HT-29 (cell line): ENCODE measurements at places on chromosomes 12 and 14.

DNA sequence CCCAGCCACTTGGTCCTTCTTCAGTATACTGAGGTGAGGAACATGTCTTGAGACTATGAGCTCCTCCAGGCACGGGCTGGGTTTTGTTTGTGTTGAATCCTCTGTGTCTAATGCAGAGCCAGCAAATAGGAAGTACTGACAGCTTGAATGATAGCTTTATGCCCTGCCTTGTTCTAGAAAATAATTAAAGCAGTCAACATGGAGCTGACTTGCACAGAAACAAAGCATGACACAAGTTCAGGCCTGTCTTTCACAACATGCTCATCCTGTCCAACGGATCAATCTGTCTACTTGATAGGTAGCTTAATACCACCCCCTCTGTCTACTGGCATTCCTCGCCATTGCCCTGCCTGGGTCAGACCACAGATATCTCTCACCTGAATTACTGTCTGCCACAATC lies 140.9 kb downstream of the ESRRB start:
- no peak for DNase-seq

DNA sequence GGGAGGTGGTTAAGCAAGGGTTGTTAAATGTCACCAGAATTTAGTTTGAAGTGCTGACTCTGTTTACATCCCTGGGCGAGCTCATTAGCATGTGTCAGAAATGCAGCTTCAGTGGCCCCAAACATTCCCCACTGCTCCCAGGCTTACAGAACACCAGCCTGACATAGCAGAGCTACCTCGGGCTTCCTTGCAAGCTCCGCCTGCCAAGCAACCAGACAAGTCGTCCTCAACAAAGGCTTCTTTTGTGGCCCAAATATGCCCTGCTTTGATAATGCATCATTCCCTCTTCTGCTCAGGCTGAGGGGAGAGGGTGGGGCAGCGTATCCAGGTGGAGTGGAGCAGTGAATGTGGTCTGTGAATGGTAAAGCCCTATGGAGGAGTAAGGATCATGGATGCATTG lies 28.0 kb downstream of the ERH start:
- no peak for DNase-seq

DNA sequence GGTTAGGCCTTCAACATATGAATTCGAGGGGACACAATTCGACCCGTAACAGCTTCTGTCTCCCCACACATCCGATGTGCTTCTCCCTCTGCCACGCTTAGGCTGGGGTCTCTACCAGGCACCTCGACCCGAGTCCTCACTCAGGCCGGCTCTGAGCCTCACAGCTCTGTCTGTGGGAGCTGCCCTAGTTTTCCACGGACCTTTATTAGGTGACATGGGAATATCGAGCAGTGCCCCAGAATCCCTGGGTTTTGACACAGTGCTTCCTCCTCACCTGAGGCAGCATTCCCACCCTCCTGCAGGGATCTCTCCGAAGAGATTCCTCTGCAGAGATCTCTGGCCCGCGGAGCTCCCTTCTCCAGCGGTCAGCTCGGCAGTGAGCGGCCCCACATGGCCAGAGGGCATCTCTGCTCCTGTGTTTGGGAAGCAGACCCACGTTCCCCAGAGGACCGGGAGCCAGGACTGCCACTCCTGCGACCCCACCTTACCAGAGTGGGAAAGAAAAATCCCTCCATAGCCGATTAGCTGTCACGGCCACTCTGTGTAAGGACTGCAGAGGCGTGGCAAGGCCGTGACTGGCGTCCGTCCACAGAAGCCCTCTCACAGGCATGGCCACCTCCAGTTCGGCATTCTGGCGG lies 21.2 kb downstream of the ZBTB42 start:
- DNase-seq = no peak

DNA sequence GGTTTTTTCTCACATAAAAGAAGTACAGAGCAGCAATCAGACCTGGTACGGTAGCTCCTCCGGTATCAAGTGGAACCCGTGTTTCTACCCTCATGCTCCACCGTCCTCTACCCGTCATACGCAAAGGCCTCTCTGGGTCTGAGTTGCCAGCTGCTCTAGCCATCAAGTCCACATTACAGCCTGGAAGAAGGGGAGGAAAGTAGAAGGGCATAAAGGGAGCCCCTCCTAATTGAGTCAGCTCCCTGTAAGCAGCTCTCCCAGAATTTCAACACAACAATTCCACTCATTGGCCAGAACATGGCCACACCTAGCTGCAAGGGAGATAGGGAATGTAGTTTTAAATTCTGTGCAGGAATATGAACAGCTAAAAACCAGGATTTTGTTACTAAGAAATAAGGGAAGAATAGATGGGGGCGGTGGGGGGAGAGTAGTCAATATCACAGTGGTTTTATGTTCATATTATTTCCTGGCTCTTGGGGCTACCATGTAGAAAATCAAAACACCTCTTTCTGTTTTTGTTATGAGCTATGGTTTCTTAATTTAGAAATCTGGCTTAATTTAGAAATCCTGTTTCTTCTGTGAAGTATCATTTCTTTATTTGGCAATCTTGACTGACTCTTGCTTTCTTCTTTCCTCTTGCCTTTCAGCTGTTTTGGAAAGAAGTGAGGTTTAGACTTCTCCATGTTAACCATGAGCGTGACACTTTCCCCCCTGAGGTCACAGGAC lies 103.9 kb downstream of the AKAP6 start:
- no peak for DNase-seq

- DNase-seq = peak; percentile 94
Measured at GRCh38 chr14:75200451-75200850, 24.0 kb upstream of the TMED10 start.

DNA sequence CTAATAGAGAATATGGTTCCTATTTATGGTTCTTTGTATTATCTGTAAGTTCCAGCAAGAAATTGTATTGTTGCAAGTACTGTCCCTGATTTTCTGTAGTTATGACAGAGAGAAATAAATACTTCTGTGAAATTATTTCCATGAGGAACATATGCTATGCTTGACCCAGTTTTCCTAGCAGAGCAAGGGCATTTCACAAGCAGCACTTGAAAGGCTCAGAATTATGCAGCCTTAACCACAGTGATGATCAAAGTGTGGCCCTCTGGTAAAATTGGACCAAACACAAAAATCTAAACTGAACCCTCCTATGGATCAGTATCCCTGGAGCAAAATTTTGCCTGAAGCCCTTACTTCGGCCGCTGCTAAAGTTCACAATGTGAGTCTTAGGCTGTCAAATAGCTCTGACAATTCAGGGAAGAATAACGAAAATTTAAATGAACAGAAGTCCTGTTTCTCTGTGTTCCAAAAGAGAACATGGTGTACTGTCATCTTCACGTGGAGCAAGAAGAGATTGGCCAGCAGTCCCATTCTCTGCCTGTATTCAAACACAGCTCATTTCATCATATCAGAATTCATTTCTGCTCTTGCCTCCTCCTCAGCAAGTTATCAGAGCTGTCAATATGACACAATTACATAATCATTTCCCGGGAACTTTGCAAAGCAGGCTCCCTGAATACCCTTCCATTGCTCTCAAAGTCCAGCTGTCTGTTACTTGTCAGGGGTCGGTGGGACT lies 471.9 kb downstream of the RPS29 start:
- no peak for DNase-seq

DNA sequence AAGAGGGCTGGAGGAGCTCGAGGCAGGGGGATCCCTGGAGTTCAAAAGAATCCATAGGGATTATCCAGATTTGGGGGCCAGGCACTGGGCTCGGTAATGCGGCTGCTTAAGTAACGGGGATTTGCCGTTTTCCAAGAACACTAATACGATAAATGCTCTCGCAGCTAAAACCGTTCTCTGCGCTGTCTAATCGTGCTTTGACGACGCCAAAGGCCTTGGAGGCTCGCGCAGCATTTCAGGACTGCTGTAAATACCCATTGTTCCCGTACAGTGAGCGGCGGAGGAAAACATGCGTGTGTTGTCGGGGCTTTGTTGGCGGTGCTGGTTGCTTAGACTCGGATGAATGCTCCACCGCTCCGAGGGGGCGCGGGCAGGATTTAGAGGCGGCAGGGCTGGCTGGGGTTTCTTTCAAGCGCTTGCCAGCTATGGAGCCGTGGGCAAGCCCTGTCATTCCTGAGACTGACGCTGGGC lies 26.2 kb downstream of the DIO3 start:
- no peak for DNase-seq

- DNase-seq = peak; percentile 87
Measured at GRCh38 chr12:93317227-93317626, 60.5 kb upstream of the NUDT4 start.

GRCh38 chr12:63078906-63079305 lies 72.1 kb downstream of the AVPR1A start:
- DNase-seq = no peak

GRCh38 chr12:110348431-110349059 lies 55.0 kb downstream of the ANAPC7 start:
- DNase-seq = no peak

- DNase-seq = no peak
Measured at GRCh38 chr12:11040162-11040561, 9.0 kb upstream of the TAS2R31 start.

DNA sequence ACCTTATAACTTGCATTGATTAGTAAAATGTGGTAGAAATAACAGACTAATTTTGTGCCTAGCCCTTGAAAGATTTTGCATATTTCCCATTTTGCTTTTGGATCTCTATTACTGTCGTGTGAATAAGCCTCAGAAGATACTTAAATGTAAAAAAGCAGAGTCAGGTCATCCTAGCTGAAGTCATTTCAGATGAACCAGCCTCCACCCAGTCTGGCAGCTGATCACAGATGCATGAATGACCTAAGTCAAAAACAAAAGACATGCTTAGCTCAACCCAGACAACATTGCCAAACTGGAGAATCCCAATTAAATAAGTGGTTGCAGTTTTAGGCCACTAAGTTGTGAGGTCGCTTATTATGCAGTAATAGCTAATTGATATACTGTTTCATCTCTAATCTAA lies 349.9 kb downstream of the C12orf50 start:
- no peak for DNase-seq

DNA sequence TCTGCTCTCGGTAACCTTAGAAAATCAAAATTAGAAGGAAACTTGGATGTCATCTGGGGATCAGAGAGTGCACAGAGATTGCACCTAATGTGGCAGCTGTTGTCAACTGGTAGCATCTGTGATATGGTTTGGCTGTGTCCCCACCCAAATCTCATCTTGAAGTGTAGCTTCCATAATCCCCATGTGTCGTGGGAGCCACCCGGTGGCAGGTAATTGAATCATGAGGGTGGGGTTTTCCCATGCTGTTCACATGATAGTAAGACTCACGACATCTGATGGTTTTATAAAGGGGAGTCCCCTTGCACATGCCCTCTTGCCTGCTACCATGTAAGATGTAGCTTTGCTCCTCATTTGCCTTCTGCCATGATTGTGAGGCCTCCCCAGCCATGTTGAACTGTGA lies 127.7 kb upstream of the SRRM4 start:
- DNase-seq = peak; percentile 4

GRCh38 chr14:32603992-32604565 lies 275.0 kb downstream of the AKAP6 start:
- DNase-seq = no peak

DNA sequence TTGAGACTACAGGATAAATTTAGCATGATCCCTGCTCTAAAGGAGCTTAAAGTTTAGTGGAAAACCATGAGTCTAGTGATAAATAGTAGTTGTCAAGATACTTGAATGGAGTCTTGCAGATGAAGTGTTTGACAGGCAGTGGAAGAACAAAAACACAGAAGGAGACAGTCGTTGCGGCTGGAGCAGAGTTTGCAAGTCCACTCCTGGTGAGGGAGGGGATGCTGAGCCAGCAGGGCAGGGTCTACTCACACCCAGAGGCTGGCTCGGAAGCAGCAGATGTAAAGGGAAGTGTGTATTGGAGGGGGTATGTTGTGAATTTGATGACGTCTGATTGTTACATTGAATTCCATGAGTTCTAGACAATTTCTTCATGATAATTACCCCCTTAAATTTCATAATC lies 61.3 kb downstream of the TRAF3 start:
- DNase-seq = no peak

DNA sequence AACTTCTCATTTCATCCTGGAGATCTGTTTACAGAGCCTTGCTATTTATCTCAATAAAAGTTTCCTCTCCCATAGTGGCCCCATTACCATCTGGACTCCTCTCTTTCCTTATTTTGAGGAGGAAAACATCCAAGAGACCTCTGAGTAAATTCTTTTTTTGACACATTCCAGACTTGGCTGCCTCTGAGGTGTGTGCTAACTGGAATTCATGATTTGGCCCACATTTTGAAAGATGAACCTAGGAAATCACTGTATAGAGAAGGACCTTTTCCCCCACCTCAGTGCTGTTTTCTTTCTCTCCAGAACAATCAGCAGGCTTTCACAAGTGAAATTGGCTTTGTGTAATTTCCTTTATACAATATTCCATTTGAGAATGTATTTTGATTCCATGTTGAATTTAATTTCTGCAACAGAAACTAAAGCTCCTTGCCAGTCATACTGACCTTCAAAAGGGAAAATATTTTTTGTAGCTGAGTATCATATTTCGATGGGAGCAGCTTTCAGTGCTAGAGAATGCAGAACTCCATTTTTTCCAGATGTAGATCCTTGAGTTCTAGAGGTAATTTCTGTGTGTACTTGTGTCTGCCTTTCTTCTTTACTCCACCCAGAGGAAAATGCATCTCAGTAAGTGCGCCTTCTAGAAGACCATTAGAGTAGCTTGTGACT lies 244.9 kb upstream of the RGS6 start:
- no peak for DNase-seq

DNA sequence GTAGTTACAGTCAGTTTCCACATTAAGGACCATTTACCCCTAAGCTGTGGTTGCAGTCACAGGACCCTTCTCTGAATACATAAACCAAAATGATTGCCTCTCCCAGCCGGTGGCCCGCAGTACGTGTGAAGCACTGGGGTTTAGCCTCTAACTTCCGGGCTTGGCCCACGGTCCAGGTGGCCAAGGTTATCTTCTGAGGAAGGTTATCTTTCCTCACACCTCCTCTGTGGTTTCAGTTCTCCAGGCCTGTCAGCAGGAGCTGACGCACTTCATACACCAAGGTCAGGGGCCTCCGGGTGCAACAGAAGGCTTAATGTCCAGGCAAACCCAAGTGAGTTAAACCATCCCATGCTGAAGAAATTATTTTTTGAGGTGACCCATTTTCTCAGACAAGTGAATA lies 291.0 kb upstream of the FKBP4 start:
- no peak for DNase-seq

- DNase-seq = peak; percentile 44
Measured at GRCh38 chr12:124861492-124861891, 2.2 kb downstream of the SCARB1 start.

- no peak for DNase-seq
Measured at GRCh38 chr14:74505831-74506230, 12.3 kb downstream of the ISCA2 start.

- no peak for DNase-seq
Measured at GRCh38 chr12:87227162-87227561, 802.0 kb downstream of the C12orf50 start.
